H9 (cell line): ENCODE measurements at places on chromosomes 7 and 10.
A peak's percentile ranks its signal among the peaks of the same experiment; 100 is the strongest.

- no peak for DNase-seq
These were observed 42.2 kb downstream of the ZWINT start for GRCh38 chr10:56318816-56319215.

GRCh38 chr7:7979558-7979957 is 11.0 kb downstream of the GLCCI1 start:
- no peak for DNase-seq

- no peak for DNase-seq
These were observed 18.7 kb upstream of the CSGALNACT2 start for GRCh38 chr10:43119416-43120115.

GRCh38 chr7:149147072-149147751 is at the start of gene ZNF398:
ZNF398 (plus strand) TSS chr7:149147453; CDS start chr7:149147743, 290 bp downstream.
- DNase-seq = peak; percentile 74

DNA sequence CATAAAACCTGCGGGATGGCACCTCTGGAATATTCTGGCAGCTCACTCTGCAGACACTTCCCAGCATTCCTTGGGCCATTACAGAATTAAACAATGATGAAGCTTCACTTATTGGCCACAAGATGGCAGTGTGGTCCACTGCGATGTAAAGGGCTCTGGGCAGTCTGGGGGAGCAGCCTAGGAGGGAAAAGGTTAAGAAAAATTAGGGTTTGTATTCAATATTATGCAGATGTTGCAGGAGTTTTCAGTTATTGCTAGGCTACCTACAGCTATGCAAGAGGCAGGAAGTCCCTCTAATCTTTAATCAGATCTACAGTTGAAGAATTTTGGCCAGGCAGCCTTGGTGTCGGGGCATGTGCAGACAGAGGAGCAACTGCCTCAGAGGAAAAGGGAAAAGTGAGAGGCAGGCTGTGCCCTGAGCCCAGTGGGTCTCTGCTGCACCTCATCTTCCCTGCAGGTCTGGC is 233.2 kb upstream of the PRSS1 start:
- peak; percentile 60 for DNase-seq

DNA sequence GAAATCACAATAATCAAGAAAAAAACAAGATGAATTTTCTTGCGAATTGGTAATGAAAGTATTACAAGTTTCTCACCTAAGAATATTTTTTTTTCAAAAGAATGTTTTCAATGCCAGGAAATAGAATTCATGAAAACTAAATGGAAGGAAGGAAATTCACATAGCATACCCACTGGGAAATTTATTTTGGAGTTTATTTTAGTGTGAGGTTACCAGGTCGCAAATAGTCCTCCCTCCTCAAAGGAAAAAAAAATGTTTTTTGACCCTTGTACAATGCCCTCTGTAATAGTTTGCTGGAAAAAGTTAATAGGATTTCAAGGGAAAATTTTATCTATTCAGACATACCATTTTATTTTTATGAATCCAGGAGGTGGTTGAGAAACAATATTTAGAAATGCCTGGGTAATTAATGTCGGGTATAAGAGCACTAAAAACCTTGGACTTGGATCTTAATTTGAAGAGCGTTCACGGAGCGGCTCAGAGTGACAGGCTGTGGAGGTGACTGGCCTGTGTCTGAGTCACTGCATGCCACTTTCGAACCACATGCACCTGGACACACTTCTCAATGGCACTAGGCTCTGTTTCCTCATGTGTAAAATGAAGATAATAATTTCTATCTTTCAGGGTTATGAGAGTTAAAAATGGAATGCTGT is 28.2 kb downstream of the CUBN start:
- DNase-seq = no peak
